ENCODE measurements at places on chromosomes 16 and 17. TPM values are rescaled to one million over a fixed set of nuclear protein-coding genes. Genes with fewer than 3 reads are reported as not detected.

GRCh38 chr17:15081008-15081407 lies 184.1 kb downstream of the PMP22 start:
- no peak overlapping the region for H3K4me3 ChIP-seq
- no peak overlapping the region for H3K27ac ChIP-seq
- peaks cover 5% of the 10 kb centered on the region for H3K4me1 ChIP-seq
- no peaks in the 10 kb centered on the region for H3K27me3 ChIP-seq
- no peaks in the 10 kb centered on the region for H3K36me3 ChIP-seq

- H3K36me3 ChIP-seq: no peaks in the 10 kb centered on the region
- DNase-seq: no peak
- no peaks in the 10 kb centered on the region for H3K27me3 ChIP-seq
- no peak overlapping the region for H3K27ac ChIP-seq
- no peak overlapping the region for H3K4me3 ChIP-seq
- no peaks in the 10 kb centered on the region for H3K4me1 ChIP-seq
Measured at GRCh38 chr17:36876966-36877365, 60.3 kb upstream of the LHX1 start.

- no peak for DNase-seq
- H3K36me3 ChIP-seq: no peaks in the 10 kb centered on the region
- H3K4me1 ChIP-seq: peaks cover 36% of the 10 kb centered on the region
- H3K27me3 ChIP-seq: no peaks in the 10 kb centered on the region
- no peak overlapping the region for H3K4me3 ChIP-seq
Measured at GRCh38 chr16:73568769-73569168, 520.8 kb upstream of the ZFHX3 start.

Gene TBC1D3I
- not detected for total RNA-seq

Gene CNGB1
- not detected for total RNA-seq

All from GM23338 (cell line).